ENCODE measurements at places on chromosomes 7 and 10. TPM values are rescaled to one million over a fixed set of nuclear protein-coding genes. Genes with fewer than 3 reads are reported as not detected.

GRCh38 chr10:27770181-27770580 is 24.6 kb upstream of the MKX start:
- no peak for DNase-seq

ENTPD1 gene
- 0.37 TPM for total RNA-seq

FRAT2 gene
- 10.7 TPM for total RNA-seq

GRCh38 chr10:17453373-17454091 is 863 bp downstream of the ST8SIA6 start:
- no peak for DNase-seq

- DNase-seq: no peak
Measured at GRCh38 chr7:36710186-36710791, 14.0 kb downstream of the AOAH start.

- no peak for DNase-seq
Measured at GRCh38 chr10:33862536-33863105, 528.2 kb upstream of the NRP1 start.

- no peak for DNase-seq
Measured at GRCh38 chr10:78066728-78067430, 33.2 kb downstream of the RPS24 start.

CHAT gene
- not detected for total RNA-seq

GRCh38 chr10:42933448-42934340 is 143.2 kb upstream of the RET start:
- DNase-seq: no peak

DNA sequence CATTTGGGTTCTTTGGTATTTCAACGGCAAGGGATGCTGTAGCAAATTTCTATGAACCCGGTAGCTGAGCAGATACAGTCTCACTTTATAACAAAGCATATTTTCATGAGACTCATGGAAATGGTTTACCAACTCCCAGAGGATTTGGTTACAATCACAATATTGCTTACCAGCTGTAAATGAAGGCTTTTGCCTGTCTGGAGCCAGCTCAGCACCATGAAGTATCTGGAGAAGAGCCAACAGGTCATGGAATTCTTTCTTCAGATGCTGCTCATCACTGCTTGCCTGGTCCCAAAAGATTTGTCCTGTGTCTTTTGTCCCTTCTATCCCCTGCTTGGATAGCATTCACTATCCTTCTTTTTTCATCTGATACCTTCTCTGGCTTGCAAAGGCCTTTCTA is 316.9 kb upstream of the PHYHIPL start:
- DNase-seq: no peak

GRCh38 chr7:140267381-140268226 is 90.8 kb upstream of the KDM7A start:
- DNase-seq: no peak

IGF2BP3 gene
- 79.1 TPM for total RNA-seq

MBL2 gene
- not detected for total RNA-seq

- no peak for DNase-seq
Measured at GRCh38 chr10:88843171-88843570, 8.5 kb downstream of the ANKRD22 start.

GRCh38 chr7:105837765-105838626 is 38.4 kb downstream of the ATXN7L1 start:
- no peak for DNase-seq

GNGT1 gene
- 0.91 TPM for total RNA-seq

CYP3A7 gene
- not detected for total RNA-seq

SYNPO2L gene
- total RNA-seq: 0.10 TPM

DNA sequence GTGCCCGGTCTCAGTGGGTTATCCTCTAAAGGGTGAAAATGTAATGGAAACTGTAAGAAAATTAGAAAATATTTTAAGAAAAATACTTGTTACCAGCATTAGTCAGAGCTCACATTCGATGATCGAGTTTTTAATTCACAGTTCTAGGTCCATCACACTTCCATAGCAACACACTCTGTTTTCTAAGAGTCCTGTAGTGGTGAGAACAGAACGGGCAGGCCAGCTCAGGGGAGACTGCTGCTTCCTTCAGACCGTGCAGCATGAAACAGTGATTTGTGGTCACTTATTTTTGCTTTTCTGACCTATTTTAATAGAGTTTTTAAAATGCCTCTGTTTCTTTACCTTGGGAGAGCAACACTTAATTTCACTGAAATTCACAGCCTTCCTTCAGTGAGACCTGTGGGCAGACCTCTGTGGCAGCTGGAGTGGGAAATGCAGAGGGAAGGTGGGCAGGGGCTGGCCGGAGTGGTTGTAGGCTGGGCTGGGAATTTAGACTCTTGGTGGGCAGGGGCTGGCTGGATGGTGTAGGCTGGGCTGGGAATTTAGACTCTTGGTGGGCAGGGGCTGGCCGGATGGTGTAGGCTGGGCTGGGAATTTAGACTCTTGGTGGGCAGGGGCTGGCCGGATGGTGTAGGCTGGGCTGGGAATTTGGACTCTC is 1.5 kb downstream of the SUN1 start:
- DNase-seq: no peak

SAP25 gene
- 4.4 TPM for total RNA-seq

- DNase-seq: no peak
Measured at GRCh38 chr7:34756025-34756437, 98.0 kb downstream of the NPSR1 start.

- DNase-seq: no peak
Measured at GRCh38 chr7:88101769-88102168, 118.1 kb downstream of the SRI start.

- no peak for DNase-seq
Measured at GRCh38 chr10:34116220-34116641, 698.9 kb downstream of the PARD3 start.

OR2A1 gene
- not detected for total RNA-seq

GRCh38 chr7:32163141-32163806 is 93.1 kb upstream of the PDE1C start:
- no peak for DNase-seq

GRCh38 chr7:128030654-128031611 is at the start of gene LRRC4:
Gene LRRC4 (minus strand): TSS chr7:128031437. CDS start chr7:128030640, 797 bp downstream.
- no peak for DNase-seq

DNA sequence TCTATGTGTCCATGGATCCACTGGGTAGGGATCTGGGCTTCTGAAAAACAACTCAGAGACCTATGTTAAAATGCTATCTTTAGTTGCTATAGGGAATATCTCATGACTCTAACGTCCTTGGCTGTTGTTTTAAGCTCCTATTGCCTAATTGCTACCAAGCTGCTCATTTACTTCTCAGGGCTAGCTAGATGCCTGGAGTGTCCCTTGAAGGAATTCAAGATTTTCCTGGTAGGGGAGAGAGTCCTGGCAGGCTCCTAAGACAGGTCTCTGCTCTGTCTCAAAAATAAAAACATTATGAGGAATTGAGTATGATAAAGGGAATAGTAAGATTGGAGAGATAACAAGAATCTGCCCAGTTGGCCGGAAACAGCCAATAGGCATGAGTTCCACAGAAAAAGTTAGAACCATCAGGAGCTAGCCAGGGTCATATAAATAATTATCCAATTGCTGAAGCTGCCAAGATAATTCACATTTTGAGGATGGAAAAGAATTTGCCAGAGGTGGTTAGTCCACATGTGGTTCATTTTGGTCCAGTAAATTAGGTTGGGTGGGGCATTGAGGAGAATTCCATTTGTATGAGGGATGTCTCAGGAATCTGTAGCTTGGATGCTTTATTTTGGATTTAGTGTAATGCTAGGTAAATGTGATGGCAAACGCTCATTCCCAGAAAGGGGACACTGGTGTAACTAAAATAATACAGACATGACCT is 362.7 kb upstream of the VSTM2A start:
- DNase-seq: no peak

- no peak for DNase-seq
Measured at GRCh38 chr10:21401196-21401595, 124.3 kb downstream of the SKIDA1 start.

- no peak for DNase-seq
Measured at GRCh38 chr10:64277536-64277935, 756.3 kb downstream of the REEP3 start.

GRCh38 chr10:18486438-18486837 is 164.9 kb downstream of the NSUN6 start:
- no peak for DNase-seq

PTPN20 gene
- total RNA-seq: not detected
